ENCODE measurements at places on chromosomes 16 and 17.

DNA sequence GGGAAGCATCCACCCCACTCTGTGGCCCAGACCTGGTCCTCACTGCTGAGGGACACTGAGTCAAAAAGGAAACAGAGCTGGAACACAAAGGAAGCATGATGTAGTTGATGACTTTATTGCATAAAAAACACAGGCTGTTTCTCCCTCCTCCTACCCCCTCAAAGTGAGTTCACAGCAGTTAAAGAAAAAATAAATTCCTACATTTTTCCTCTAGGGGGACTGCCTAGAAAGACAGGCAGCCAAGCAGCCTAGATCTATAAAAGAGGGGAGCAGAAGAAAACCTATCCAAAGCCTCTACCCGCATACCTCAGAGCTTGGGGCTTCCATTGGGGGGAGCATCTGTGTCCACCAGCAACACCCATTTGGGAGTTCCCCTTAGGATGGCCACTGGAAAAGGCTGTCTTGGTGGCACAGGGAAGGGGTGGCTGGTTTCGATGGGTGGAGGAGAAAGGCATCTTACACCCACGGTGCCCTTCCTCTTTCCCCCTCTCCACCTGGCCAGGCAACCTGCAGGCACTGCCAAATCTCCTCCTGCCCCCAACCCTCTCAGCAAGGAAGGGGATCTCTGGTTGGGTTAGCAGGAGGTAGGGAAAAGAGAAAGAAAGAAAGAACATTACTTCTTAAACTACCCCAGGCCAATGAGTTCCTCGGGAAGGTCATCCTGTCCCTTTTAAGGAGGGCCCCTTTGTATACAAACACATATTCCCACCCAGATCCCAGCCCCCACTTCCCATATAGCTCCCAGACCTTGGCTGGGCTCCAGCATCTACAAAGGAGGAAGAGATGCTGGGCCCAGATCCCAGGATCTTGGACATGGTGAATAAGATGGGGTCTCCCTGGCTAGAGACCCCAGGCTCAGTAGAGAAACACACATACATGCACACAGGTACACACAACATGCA lies 4.0 kb upstream of the SCRN2 start:
- no peak for DNase-seq

- no peak for DNase-seq
Observed at GRCh38 chr16:20114356-20114755, 40.7 kb upstream of the GPR139 start.

GRCh38 chr16:1416521-1416941 lies 2.0 kb upstream of the UNKL start:
- DNase-seq: no peak

DNA sequence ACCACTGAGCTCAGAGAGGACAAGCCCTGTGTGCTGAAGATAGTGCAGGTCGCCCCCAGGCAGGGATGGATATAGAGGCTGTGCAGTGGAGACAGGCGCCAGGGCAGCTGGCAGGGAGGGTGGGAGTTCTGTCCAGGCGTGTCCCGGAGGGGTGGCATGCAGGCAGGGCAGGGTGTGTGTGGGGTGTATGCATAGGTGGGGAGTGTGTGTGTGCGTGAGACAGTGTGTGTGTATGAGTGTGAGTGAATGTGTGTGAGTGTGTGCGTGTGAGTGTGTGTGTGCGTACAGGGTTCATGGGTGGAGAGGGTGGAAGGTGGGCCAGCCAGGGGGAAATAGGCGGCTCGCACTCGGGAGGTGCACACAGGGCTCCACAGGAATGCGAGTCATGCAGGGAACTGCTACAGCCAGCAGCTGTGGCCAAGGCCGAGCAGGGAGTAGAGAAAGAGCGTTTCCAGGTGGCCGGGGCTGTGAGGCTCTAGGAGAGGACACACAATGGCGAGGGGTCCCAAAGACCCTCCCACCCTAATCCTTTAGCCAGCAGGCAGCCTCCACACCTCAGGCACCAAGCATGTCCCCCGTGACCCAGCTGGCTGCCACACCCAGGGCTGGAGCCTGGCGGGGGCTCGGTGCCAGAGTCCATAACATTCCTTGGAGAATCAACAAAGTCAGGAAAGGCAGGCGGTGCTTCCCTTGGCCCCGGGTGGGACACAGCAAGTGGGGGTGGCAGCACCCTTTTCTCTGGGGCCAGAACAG lies 4.6 kb downstream of the PLCD3 start:
- peak; percentile 25 for DNase-seq

DNA sequence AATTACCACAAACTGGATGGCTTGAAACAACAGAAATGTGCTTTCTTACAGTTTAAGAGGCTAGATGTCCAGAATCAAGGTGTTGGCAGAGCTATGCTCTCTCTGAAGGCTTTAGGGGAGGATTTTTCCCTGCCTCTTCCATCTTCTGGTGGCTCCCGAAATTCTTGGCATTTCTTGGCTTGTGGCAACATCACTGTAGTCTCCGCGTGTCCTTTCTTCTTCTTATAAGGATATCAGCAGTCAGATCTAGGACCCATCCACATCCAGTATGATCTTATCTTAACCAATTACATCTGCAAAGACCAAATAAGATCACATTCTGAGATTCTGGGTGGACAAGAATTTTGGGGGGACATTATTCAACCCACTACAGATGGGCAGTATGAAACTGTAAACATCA lies 119.2 kb upstream of the PMFBP1 start:
- DNase-seq: no peak

GRCh38 chr17:17667947-17668346 lies 13.3 kb upstream of the RAI1 start:
- no peak for DNase-seq

- DNase-seq: no peak
Observed at GRCh38 chr17:29162909-29163341, 17.3 kb downstream of the MYO18A start.

DNA sequence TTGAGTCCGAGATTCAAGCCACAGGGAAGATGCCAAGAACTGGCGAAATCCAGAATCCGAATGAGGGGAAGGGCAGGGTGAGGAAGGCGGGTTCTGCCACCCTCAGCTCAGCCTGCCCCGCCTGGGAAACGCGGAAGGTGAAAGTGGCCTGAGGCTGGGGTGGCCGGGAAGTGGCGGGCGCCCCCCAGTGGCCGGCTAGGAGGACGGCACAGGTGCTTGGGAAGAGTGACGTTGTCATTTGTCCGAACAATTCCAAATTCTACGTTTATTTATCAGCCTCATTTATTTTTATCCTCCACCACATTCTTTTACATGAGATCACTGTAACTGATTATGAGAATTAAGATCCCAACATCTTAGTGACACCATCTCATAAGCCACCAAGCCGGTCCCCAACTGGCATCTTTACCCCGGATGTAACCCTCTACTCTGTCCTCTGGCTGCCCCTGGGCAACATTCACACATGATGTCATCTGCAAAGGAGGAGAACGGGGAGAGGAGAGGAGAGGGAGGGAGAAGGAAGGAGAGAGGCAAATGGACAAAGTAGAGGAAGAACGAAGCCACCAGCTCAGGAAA lies 21.3 kb downstream of the SRCIN1 start:
- no peak for DNase-seq

DNA sequence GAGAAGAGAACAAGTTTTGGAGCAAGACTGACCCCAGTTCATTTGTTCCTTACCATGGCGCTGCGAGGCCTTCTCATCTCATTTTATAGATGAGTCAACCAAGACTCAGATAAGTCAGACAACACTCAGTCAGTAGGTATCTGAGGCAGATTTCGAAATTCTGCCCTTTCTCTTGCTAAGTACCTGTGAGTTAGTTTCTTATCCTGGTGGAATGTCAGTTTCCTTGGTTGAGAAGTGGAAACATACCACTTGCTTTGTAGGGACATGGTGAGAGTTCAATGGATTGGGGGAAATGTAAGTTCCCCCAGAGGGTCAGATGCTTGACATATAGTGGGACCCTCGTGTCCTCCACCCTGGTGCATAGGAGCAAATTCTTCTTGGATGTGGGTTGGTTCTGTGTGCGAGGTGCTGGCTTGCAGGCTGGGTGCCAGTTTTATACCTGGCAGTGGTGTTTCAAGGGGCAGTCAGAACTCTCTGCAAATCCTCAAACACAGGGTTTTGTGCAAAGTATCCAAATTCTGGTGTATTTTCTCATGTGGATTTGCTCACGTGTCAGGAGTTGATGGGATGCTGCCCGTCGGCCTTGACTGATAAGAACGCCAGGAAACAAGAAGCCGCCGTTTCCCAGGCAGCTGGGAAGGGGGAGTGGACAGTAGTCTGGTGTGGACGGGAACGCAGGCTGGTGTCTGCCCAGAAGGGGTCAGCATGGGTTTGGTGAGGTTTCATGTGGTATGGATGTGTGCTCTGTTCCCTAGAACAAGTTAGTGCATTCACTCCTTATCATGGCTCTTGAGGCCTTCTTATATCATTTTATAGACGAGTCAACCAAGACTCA lies 61.1 kb upstream of the CIBAR2 start:
- no peak for DNase-seq

DNA sequence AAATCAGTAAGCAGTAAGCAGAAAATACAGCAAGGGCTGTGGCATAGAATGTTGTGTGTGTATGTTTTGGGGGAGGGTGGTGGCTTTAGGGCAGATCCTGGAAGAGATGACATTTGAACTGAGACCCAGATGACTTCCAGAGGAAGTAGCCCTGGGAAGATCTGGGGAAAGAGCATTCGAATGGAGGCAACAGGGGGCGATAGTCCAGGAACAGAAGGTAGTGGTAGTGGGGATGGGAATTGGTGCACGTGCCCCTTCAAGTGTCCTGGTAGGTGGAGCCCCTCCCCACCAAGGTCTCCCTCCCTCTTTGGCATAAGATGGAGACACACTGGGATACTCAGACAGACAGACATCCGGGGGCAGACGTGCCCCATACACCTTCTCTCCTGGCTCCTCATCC lies 14.1 kb downstream of the ARHGEF15 start:
- DNase-seq: no peak

DNA sequence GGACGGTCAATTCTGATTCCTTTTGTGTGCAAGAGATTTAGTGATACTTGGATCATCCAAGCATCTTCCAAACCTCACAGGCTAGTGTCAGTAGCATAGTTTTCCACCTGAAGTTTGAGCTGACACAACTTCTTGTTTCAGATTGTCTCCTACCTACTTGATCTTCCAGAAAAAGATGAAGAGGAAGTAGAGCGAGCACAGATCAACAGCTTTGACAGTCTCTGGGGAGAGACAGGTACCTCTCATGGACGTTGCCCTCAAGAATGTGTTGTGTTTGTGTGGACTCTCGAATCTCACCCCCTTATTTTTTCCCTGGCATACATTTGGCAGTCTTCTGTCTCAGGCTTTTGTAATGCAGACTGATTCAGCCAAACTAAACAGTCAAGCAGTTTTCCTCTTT lies 47.4 kb downstream of the CYB561 start:
- DNase-seq: no peak

DNA sequence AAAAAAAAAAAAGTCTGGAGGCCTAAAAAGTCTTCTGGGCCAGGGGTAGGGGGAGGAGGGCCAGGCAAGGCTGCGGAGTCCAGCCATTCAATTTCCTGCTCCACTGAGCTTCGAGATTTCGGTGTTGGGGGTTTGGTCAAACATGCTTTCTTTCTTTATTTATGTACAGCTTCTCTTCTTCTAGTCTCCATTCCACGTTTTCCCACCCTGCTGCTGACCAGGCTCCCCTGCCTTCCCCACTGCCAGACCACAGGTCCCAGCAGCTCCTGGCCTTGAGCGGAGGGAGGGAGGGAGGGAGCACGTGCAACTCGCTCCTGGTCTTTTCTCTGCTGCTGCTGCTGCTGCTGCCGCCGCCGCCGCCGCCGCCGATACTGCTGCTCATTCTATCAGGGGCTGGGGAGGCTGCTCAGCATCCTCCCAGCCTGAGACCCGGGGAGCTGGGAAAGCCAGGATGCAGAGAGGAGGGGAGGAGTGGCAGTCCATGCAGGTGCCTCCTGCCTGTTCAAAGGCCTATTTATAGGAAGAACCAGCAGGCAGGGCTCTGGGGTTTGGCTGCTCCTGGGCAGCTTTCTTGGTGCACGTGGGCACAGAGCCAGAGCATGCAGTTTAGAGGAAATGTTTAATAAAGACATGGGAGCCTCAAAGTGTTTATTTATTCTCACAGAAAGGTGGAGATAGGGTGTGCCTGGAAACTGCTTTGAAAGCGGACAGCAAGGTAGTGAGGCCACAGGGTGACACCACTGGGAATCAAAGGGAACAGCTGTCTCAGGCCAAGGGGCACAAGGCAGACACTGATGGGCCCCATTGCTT lies 23.4 kb upstream of the ZFHX3 start:
- no peak for DNase-seq

DNA sequence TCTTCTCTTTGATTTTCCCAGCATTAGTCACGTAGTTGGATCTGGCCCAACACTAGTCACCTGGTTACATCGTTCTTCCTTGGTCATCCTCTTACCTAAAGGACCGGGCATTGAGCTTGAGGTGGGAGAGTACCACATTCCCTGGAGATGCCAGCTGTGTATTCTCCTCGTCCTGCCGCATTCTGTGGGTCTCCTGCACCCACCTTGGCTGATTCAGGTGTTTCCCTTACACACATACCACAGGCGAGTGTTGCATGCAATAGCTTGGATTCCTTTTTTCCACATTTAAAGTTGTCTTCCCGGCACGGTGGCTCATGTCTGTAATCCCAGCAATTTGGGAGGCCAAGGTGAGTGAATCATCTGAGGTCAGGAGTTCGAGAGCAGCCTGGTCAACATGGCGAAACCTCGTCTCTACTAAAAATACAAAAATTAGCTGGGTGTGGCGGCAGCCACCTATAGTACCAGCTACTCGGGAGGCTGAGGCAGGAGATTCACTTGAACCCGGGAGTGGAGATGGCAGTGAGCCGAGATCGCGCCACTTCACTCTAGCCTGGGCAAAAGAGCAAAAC lies 21.6 kb upstream of the CLEC18C start:
- DNase-seq: no peak

- DNase-seq: no peak
Observed at GRCh38 chr16:66171578-66171977, 194.9 kb upstream of the CDH5 start.

- no peak for DNase-seq
Observed at GRCh38 chr17:50465171-50465570, 3.5 kb downstream of the CHAD start.

- DNase-seq: no peak
Observed at GRCh38 chr17:69477204-69477902, 62.9 kb downstream of the MAP2K6 start.

DNA sequence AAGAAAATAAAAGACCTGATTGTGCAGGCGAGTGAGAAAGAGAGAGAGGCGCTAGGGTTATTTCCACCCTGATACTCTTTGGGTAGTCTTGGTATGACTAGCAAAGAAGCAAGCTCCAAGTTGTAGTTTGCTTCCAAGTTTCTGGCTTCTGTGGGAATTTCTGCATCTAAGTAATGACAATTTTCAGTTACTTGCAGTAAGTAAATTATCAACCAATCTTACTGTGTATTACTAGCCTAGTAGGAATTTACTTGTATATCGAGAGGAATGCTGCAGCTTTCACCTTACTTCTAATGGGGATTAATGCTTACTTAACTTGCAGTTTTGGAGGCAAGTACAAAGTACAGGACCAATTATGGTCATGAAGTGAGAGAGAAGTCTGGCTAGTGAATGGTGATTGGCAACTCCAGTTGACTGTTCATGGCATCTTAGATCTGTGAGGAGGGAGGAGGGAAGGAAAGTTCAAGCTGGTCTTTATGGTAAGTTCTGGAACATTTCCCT lies 31.9 kb downstream of the TENT4B start:
- DNase-seq: no peak

- peak; percentile 18 for DNase-seq
Observed at GRCh38 chr17:80545499-80545826, 825 bp downstream of the RPTOR start.

- DNase-seq: no peak
Observed at GRCh38 chr16:12971241-12971640, 69.8 kb downstream of the SHISA9 start.

Data from GF-D8 (cell line).